ENCODE measurements at places on chromosomes 13 and 19.

- DNase-seq = no peak
Measured at GRCh38 chr13:66887088-66887487, 343.0 kb downstream of the PCDH9 start.

GRCh38 chr13:32316028-32316339 lies 676 bp downstream of the BRCA2 start:
- no peak for DNase-seq

- DNase-seq = peak; percentile 31
Measured at GRCh38 chr13:111429064-111429558, 108.7 kb downstream of the TEX29 start.

- DNase-seq = peak; percentile 56
Measured at GRCh38 chr13:31045286-31046081, 113.0 kb downstream of the TEX26 start.

Data from stimulated activated CD4-positive, alpha-beta T cell treated with anti-CD3 and anti-CD28 coated beads, Interleukin-4, amount 100 ng/mL, for 48 hours (primary cell).